Placental pericyte (primary cell): ENCODE measurements at places on chromosomes 4 and X. TPM values are rescaled to one million over a fixed set of nuclear protein-coding genes. Genes with fewer than 3 reads are reported as not detected.

Gene PPARGC1A
- under 0.01 and 2.9 TPM in 2 replicates for total RNA-seq

Gene PCYT1B
- total RNA-seq: under 0.01 and 0.14 TPM in 2 replicates

Gene SPANXN1
- not detected in 2 replicates for total RNA-seq

Gene F9
- total RNA-seq: not detected in 2 replicates

Gene TMEM184C
- total RNA-seq: 51.0 and 53.1 TPM in 2 replicates

Gene CCDC160
- 0.14 and 0.22 TPM in 2 replicates for total RNA-seq

Gene RADX
- 1.7 TPM in 1 of 2 replicates, not detected in the other for total RNA-seq

Gene AMTN
- total RNA-seq: 0.43 TPM in 1 of 2 replicates, not detected in the other

Gene RBMX2
- 18.2 and 21.2 TPM in 2 replicates for total RNA-seq

Gene WAS
- total RNA-seq: 0.14 TPM in 1 of 2 replicates, not detected in the other

Gene VSIG1
- not detected in 2 replicates for total RNA-seq

Gene SULT1B1
- total RNA-seq: not detected in 2 replicates

Gene RNF113A
- 10.3 and 27.1 TPM in 2 replicates for total RNA-seq

Gene RPA4
- 0.66 and 1.9 TPM in 2 replicates for total RNA-seq

Gene ARMCX6
- 24.9 and 31.8 TPM in 2 replicates for total RNA-seq

Gene AKAP4
- total RNA-seq: not detected in 2 replicates

Gene ZIC3
- not detected in 2 replicates for total RNA-seq
